ENCODE measurements at places on chromosomes 3 and 15.
A peak's percentile ranks its signal among the peaks of the same experiment; 100 is the strongest.

DNA sequence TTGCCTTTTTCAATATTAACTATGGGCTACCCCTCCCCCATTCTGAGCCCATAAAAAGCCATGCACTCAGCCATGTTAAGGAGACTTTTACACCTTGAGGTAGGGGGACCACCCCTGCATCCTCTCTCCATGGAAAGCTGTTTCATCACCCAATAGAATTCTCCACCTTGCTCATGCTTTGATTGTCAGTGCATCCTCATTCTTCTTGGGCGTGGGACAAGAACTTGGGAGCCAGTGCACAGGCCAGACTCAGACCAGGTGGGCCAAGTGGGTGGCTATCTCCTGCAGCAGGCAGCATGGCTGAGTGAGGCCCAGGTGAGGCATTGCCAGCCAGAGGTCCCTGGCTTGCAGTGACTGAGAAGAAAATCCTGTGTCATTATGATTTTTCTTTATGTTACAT lies 357.4 kb upstream of the CDIN1 start:
- no peak for DNase-seq

- DNase-seq: no peak
Observed at GRCh38 chr15:58331560-58331912, 100.3 kb upstream of the LIPC start.

GRCh38 chr15:35215093-35215492 lies 130.0 kb upstream of the NANOGP8 start:
- no peak for DNase-seq

GRCh38 chr3:37183976-37184375 lies 9.6 kb upstream of the LRRFIP2 start:
- no peak for DNase-seq

GRCh38 chr15:60889006-60889405 lies 340.1 kb downstream of the RORA start:
- no peak for DNase-seq

DNA sequence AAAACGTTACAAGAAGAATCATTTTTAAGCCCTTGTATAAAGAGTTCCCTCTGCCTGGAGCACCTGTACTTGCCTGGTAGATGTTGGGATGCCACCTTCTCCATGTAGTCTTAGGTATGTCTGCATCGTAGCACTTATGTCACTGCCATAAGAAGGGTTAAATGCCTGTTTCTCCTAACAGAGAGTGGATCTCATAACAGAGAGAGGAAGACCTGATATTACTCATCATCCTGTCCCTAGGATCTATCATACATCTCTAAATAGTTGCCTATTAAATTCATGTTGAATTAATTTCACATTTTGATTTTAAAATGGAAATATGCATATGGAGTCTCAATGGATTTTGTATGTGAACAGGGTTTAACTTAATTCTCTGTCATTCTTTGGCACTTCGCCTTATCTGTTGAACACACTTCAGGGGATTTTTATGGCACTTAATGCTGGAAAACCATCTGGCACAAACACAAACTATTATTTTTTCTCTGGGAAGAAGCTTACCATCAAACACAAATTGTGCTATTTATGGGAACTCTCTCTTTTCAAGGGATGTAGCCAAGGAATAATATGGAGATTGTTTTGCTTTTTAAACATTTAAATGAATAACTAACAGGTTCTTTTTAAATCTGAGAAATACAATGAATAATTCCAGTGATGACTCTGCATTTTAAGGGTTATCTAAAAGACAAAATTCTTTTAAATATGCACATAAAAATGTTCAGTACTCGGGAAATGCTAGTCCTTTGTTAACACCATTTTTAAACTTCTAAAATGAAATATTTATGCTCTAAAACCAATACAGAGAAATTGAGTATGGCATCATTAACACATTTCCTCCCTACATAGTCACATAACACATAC lies 230.7 kb downstream of the ZNF385D start:
- no peak for DNase-seq

GRCh38 chr3:38165722-38166387 lies 518 bp downstream of the OXSR1 start:
- DNase-seq: peak; percentile 18

- no peak for DNase-seq
Observed at GRCh38 chr3:45932112-45932511, 11.2 kb upstream of the CXCR6 start.

DNA sequence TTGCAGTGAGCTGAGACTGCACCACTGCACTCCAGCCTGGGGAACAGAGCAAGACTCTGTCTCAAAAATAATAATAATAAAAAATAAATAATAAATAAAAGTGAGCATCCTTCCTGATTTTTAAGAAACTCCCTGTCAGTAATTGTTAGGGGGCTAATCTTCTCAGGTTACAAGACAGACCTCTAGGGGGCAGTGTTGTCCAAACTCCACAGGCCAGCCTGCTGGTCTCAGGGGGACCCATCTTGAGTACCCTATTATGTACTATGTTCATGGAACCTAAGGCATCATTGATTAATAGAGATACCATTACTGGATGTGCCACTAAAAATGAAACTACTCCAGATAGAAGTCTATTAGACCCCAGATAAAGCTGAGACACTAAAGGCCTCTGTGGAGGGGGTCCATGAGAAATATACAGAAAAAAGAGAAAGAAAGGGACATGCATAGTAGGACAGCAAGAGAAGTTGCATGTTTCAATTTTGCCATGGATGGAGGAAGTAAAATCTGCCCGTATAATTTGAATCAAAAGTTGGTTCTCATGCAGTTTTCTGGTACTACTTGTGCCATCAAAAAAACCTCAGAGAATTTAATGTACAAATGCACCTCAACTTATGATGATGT lies 85.5 kb upstream of the CDV3 start:
- DNase-seq: peak; percentile 41

DNA sequence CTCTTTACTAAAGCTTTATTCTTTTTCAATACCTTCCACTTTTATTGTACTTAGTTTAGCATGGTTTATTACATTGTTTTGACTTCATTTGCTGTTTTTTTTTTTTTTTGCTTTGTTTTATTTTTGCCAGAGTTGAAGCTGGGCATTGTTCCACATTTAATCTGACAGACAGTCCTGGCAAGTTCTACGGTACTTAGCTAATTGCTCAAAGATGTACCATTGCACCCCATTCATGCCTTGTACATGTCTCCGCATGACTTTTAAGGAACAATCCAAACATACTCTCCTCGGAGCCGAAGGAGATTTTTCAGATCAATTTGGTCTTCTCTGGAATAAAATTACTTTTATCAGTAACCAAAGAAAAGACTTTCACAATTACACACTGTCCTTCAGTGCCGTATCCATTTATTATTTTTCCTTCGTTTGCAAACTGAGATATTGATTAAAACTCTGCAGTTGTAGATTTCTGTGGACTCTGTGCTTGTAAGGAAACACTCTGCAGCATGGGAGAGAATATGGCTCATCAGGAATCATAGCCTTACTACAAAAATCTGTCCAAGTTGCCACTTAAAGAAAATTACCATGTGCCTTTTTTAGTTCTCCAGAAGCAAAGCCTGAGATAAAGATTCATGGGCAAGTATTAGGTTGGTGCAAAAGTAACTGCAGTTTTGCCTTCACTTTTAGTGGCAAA lies 952.0 kb downstream of the AGBL1 start:
- DNase-seq: no peak

GRCh38 chr3:191997579-191998268 lies 536.8 kb downstream of the PYDC2 start:
- no peak for DNase-seq

- DNase-seq: peak; percentile 14
Observed at GRCh38 chr3:49295489-49296058, 18.5 kb upstream of the C3orf62 start.

GRCh38 chr3:15223685-15224572 lies 17.9 kb downstream of the CAPN7 start:
- DNase-seq: no peak

DNA sequence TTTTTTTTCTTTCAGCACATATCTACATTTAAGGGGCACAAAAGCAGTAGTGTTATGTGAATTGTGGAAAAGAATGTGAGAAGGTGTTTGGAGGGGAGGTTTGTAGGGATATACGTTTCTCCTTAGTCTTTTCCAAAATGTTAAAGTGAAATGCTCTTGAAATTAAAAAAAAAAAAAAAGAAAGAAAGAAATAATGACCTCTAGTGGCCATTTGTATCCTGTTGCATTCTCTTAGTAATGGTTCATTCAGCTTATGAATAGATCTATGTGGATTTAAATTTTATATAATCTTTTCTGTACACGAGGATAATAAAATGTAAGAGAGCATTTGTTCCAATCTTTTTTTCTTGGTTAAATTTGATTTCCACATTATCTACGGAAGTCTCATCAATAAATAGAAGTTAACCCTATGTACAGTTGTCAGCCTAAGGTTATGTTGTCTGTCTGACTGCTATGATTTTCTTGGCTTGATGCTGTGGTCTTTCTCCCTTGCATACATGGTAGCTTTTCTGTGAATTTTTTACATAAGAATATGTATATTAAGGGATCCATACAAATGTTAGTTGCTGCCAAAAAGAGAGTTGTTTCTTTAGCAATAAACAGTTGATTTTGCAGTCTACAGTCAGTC lies 1.7 kb downstream of the P2RY13 start:
- no peak for DNase-seq

DNA sequence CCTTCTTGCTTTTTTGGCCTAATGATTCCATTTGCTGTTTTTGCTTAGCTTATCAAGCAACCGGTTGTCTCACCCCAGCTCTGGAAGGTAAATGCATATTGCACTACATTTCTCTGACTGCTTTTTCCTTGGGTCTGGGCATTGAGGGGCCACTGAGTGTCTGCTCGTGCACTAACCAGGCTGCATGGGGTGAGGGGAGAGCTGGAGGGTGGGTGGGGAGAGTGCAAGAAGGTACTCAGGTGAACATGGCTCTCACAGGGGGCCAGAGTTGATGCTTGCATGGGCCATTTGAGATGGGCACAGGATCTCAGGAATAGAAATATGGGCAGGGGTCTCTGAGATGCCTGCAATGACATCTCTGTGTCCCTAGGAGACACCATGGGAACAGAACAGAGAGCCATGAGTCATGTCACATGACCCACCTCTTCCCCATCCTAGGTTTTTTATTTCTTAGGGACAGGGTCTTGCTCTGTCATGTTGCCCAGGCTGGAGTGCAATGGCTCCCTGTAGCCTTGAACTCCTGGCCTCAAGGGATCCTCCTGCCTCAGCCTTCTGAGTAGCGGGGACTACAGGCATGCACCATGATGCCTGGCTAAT lies 6.2 kb downstream of the ALPK3 start:
- DNase-seq: no peak

GRCh38 chr15:35289024-35289617 lies 204.0 kb upstream of the NANOGP8 start:
- no peak for DNase-seq

DNA sequence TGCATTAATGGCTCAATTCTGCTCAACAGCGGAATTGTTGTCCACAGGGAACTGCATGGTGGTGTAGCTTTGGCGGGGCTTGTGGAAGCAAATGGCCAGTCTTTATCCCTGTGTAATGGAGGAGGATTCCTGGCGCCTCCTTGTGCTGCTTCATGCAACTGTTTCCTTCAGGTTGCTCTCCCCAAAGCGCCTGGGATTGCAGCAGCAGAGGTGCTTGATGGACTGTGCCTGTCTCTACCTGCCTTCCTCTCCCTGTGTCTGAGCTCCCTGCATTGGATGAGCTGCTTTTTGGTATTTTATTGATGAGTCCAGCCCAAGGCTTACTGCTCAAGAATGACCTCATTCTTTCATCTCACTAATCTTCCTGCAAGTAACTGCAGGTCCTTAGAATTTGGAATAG lies 72.9 kb upstream of the NDN start:
- no peak for DNase-seq

DNA sequence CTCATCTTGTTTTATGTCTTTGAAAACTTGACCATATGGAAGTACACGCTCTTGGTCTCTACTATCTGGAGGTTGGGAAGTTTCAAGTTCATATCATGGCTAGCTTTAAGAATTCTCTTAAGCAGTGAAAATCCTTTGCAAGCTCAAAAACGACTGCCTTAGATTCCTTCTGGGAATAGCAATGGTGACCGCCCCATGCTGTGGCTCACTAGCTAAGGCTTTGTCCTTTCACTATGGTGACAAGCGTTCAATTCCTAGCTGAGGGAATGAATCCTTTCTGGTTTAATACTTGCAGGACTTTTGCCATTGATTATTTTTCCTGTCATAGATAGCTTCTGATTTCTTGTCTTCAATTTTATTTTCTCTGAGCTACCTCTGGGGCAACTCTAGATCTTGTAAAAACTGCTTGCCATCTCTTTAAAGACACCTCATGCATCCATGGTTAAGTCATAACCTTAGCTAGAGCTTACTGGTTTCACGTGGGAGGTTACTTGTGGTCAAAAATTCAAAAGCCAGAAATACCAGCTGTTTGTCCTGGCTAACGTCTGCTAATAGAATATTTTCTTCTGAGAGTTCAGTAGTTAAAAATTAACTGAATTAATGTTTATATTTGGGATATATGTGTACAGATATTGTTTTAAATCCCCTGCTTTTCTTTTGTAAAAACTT lies 673.4 kb upstream of the CBLB start:
- DNase-seq: no peak

DNA sequence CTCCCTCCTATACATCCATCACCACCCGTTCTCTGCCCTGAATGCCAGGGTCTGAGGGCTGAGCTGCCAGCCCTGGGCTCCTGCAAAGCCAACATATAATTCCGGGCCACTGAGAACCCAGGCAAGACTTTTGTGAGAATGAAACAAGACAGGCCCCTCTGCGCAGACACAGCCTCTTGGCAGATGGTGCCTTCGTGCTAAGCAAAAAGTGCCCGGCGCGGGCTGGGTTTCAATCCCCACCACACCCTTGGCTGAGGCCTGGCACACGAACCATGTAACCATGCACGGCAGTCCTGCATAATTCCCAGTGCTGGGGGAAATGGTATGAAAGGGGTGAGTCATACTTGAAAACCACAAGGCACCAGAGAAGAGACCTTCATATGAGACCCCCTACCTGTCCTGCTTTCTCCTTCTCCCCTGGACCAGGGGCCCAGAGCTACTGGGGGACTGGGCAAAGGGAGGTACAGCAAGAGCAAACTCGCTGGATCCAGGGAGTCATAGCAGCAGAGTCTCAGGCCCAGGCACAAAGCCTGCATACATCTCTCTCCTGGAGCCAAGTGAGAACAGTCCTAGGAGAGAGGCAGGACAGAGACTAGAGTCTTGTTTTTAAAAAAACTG lies 26.1 kb upstream of the LOXL1 start:
- no peak for DNase-seq

- DNase-seq: no peak
Observed at GRCh38 chr3:112470788-112471187, 28.5 kb downstream of the BTLA start.

DNA sequence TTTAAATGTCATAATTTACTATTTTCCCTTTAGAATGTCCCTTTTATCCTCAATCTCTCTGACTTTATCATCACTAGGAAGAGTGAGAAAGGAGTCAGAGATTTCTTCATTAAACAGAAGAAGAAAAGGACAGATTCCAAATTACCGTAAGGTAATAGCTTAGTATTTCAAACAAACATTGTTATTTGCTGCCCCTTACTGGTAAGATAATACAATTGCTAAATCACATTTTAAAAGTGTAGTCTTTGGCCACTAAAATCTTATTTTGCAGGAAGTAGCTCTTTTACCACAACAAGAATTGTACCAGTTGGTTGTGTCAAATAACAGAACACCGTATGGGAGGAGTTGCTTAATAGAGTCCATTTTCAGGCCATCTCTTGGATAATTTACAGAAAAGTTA lies 53.7 kb downstream of the CGGBP1 start:
- DNase-seq: no peak

- DNase-seq: no peak
Observed at GRCh38 chr3:23836536-23837230, 30.9 kb downstream of the UBE2E1 start.

GRCh38 chr15:41511899-41512369 lies 1.7 kb downstream of the LTK start:
- no peak for DNase-seq

- DNase-seq: no peak
Observed at GRCh38 chr3:16088496-16088895, 86.0 kb upstream of the GALNT15 start.
